ENCODE measurements at places on chromosomes 7 and 10. TPM values are rescaled to one million over a fixed set of nuclear protein-coding genes. Genes with fewer than 3 reads are reported as not detected.

GRCh38 chr7:104196161-104196560 is 11.7 kb downstream of the ORC5 start:
- no peak for DNase-seq

C7orf33 gene
- total RNA-seq, result not detected

- DNase-seq, result peak; percentile 15
Observed at GRCh38 chr10:11439523-11440053, 171.9 kb downstream of the USP6NL start.

DNA sequence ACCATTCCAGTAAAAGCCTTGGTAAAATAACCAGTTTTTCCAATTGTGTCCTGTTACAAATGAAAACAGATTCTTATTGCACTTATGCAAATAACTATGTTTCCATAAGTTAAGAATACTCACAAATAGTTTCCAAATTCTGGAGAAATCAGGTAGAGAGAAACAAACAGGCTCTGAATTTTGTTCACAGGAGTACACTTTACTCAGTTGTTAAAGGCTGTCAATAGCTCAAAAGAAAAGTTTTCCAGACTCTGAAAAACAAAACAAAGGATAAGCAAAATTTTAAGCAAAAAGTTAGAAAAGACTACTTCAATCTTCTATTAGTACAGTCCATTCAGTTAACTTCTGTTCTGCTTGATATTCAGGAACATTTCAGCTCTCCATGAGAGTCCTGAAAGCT is 32.8 kb upstream of the ZNF365 start:
- DNase-seq, result no peak

DNA sequence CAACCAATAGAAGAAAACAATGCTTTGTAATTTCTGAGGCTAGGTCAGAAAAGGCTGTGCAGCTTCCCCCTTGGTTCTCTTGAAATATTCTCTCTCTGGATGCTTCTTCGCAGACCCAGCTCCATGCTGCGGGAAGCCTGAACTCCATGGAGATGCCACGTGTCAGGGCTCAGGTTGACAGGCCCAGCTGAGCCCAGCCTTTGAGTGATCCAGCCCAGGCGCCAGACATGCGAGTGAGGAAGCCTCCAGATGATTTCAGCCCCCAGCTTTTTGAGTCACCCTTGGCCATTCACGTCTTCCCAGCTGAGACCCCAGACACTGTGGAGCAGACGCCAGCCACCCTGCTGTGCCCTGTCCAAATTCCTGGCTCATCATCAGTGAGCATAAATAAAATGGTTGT is 378.4 kb upstream of the NRP1 start:
- no peak for DNase-seq

FAM24A gene
- not detected for total RNA-seq

GRCh38 chr7:132828502-132828901 is 252.2 kb upstream of the PLXNA4 start:
- no peak for DNase-seq
